ENCODE measurements at places on chromosomes 2 and 18.

DNA sequence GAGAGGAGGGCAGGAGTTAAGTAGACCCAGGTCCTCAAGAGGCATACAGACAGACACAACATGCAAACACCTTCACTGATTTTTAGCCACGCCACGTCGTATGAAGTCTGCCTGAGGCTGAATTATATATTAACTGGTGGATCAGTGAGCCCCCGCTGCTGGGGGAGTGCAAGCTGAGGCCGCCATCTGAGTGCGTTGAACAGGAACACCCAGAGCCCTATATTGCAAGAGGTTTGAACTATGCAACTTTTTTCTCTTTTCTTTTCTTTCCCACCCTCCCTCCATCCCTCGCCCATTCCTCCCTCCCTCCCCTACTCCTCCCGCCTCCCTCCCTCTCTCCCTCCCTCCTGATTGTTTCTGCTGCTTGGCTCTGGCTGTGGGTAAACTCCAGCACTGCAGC lies 30.2 kb downstream of the SETBP1 start:
- DNase-seq = no peak

DNA sequence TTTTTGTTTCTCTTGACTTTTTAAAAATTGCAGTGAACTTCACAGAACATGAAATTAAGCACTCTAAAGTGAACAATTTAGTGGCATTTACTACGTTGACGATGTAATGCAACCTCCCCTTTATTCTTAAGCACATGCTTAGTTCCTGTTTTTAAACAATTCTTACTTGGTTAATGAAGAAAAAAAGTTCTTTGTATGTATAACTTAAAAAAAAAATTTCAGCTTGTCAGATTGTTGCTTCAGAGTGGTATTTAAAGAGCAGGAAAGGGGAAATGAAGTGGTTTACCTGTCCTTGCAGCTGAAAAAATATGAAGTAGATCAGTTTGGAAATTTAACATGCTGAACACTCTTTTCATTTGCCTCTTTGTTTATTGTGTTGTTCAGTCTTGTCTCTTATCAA lies 95.7 kb upstream of the RASGRP3 start:
- no peak for DNase-seq

GRCh38 chr2:144467502-144468137 lies 52.3 kb downstream of the ZEB2 start:
- no peak for DNase-seq

DNA sequence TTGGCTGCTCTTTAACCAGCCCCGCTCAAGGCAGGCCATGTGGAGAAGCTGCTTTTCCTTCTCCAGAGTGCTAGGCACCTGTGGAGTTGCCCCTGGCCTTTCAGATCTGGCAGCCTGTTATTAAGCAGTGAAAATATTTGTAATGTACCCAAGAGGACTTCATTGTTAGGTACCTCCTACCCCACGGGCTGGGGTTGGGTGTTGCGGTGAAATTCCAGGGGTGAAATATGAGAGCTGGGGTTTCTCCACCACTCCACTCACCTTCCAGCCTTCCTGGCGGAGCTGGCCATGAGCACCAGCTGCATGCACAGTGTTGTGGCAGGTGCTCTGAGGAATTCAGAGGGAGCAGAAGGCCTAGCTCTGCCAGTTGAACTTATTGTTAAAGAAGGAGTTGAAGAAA lies 39.1 kb downstream of the NTSR2 start:
- DNase-seq = no peak

DNA sequence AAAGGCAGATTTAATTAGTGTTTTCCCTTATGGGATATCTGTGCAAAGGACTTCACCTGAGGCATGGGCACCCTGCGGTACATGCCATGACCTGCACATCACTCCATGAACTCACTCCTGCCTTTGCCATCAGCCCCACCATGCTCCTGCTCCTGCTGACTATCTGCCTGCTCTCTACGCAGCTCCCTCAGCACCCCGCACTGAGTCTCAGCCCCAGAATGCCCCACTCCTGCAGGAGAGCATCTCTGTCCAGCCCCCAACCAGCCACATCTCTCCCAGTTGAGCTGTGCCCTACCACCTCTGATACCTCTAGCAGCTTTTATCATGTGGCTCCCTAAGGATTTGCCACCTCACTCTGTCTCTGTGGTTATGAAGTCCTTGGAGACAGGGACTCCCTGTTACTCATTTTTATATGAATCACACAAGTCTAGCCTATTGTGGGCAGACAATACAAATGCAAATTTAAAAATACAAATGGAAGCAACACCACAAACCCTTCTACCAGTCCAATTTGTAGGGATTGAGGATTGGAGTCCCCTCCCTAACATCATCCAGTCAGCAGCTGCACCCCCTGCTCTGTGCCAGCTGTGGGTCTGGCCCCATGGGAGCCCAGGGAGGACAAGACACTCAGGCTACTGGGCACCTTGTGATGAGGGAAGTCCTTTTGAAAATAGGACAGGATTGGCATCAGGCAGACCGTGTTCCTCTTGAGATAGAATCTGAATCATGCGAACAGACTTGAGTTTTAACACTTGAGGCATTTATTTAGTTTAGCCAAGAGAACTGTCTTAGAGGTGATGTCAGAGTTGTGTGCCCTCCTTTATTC lies 689.6 kb upstream of the HS6ST1 start:
- no peak for DNase-seq

DNA sequence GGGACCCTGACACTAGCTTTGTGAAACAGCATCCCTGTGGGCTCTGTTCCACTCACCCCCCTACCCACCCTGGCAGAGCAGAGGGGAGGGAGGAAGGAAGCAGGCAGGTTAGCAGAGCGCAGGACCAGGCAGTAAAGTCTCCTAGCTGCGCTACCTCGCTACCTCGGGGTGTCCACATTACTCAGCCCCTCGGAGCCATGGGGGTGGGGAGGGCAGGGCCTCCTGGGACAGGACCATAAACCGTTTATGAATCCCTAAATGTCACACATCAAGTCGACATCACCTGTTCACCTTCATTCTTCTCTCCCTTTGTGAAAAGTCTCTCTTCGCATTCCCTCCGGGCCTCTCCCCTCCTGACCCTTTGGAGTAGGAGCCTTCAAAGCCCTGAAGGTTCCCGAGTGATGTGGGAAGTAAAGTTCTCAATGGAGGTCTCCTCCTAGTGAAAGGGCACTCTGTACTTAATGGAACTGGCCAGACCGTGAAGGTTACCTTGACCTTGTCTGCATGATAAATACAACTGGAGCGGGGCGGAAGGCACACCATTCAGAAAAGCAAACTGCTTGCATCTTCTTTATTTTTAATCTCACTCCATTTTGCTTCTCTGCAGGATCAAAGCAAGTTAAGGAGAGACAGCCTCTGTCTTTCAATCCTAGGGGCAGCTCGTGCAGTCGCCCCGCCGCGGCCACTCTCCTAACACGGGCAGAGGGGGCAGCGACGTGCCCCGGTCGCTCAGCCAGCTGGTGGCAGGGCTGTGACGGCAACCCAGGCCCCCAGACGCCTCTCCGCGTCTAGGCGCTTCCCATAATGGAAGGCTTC lies 23.7 kb upstream of the SMAD7 start:
- peak; percentile 65 for DNase-seq

DNA sequence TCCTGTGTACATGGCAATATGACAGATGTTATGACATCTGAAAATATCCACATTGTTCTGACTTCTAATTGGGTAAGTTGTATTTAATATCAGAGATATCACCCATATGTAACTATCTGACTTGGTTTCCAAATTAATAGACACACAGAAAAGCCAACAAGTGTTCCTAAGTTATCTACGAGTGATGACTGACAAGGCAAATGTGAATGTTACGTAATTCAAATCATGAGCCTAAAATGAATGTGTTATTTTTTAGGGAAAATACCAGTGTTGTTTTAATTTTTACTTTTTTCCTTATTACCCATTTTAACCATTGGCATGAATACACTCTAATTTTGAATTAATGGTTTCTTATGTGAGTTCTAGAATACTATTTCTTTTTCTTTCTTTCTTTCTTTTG lies 15.8 kb upstream of the PNO1 start:
- DNase-seq = no peak

- DNase-seq = peak; percentile 22
Measured at GRCh38 chr2:124755386-124755785, 730.3 kb downstream of the CNTNAP5 start.

DNA sequence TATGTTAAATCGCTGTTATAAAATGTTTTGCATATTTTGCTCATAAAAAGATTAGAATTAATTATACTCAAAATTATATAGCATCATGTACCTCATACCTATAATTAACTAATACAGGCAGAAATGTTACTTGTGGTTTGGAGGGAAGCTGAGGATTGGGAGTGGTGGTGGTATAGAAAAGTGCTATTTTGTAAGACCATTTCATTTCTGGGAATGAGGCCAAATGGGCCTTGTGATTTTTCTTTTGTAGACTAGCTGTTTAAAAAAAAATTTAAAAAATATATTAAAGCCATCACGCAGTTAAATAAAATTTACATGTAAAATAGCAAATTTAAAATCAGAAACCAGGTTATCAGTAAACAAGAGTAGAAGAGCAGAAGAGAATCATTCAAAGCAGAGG lies 560.8 kb upstream of the FAM98A start:
- DNase-seq = no peak

- DNase-seq = peak; percentile 70
Measured at GRCh38 chr2:38178556-38179419, 102.8 kb upstream of the CYP1B1 start.

DNA sequence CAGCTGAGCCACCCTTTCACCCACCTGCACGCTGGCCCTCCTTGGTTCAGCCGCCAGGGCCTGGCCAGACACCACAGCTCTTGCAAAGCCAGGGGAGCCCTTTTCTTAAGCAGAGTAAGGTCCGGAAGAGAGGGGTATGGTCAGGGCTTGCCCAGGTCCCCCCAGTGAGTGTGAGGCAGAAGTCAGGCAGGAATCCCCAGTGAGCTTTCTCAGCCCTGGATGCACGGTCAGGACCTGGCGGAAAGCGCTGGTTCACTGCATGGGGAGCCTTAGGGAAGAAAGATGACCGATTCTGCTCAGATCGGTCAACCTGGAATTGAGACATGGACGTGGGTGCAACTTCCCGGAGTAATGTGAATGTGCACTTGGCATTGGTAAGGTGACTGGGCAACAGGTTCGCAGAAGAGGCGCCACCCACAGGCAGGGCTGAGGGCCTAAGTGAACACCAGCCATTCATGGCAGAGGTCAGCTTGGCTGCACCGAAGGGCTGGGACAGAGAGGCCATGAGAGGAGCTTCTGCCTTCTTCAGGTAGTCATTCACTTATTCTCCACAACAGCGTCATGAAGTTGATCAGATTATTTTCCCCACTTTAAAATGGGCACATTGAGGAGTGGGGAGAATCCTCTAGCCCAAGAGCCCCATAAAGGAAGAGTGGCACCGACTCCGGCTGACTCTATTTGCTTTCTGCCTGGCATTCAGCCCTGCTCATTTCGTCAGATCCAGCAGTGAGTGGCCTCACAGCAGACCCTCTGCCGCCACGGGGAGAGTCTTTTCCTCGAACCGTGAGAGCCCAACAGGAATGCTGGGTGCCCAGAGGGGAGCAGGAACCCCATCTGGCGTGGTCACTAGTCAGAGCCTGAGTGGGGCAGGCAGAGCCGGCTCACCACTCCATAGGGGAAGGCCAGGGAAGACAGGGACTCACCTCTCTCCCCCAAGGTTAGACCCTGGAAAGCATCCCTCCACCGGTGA lies 35.8 kb downstream of the SCTR start:
- no peak for DNase-seq

DNA sequence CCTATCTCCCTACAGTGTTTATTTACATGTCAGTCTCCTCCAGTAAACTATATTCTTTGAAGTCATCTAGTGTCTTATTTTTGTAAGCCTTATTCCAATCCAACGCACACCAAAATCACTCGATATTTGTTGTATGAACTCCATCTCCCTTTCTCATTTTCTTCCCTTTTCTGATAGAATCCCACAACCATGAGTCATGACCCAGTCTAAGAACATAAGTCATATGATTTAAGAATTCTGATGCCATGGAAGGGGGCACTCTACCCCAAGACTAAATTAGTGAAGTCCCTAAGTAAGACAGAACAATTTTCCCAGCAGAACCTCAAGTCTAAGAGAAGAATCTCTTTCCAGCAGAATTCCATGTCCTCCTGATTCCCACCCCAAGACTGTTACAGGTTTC lies 5.4 kb downstream of the CHMP3 start:
- DNase-seq = no peak

GRCh38 chr18:39655341-39655740 lies 2089.7 kb upstream of the CELF4 start:
- no peak for DNase-seq

DNA sequence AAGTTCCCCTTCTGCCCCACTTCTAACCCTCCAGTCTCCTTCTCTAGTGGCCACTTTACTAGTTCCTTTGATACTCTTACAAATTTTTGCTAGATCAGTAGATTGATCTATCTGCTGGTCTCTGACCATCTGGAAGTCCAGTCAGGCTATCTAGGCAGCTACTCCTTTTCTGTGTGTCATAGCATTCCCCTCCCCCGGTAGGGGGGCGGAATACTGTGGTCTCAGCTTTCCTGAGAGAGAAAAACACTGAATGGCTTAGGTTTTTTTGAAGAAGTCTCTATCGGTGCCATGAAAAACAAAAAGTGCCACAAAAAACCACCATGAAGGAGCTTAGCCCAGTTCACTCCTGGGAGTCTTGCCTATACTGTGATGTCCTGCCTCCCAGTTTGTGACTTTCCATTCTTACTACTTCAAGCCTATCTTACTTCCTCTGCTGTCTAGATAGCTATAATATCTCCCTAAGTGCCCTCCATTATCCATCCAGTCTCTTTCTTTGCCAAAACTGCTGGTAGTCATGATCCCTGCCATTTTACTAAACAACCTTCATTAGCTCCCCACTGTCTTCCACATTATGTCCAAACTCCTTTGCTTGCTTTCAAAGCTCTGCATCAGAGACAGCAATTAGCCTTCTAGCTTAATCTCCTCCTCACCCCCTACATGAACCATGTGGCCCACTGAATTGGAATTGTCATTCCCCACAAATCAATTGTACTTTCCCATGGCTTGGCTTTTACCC lies 29.9 kb downstream of the TPGS2 start:
- no peak for DNase-seq

DNA sequence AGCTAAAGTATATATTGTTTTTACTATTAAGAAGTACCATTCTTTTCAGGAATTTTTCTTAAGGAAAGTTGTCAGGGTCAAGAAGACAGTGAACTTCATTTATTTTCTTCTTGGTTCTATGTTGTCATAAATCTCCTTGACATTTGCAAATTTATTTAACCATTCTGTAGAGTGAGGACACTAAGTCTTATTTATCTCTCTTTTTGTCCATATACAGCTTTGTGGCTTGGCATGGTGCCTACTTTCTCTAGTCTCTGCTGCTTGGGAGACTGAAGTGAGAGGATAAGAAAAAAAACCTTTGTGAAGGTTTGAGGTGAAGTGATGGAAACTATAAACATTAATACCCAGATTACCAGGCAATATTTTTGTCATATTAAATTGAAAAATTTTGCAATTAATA lies 1389.4 kb downstream of the SUCLG1 start:
- DNase-seq = no peak

- peak; percentile 52 for DNase-seq
Measured at GRCh38 chr2:127576433-127577207, 41.1 kb downstream of the MYO7B start.

- peak; percentile 77 for DNase-seq
Measured at GRCh38 chr18:46073474-46074331, 1.6 kb upstream of the PSTPIP2 start.
